Stimulated activated CD8-positive, alpha-beta memory T cell treated with anti-CD3 and anti-CD28 coated beads, Interleukin-2, amount 100 ng/mL, for 1 hour (primary cell): ENCODE measurements at places on chromosomes 12 and 14.

- DNase-seq, result no peak
Observed at GRCh38 chr14:97644365-97644764, 847.2 kb downstream of the VRK1 start.

DNA sequence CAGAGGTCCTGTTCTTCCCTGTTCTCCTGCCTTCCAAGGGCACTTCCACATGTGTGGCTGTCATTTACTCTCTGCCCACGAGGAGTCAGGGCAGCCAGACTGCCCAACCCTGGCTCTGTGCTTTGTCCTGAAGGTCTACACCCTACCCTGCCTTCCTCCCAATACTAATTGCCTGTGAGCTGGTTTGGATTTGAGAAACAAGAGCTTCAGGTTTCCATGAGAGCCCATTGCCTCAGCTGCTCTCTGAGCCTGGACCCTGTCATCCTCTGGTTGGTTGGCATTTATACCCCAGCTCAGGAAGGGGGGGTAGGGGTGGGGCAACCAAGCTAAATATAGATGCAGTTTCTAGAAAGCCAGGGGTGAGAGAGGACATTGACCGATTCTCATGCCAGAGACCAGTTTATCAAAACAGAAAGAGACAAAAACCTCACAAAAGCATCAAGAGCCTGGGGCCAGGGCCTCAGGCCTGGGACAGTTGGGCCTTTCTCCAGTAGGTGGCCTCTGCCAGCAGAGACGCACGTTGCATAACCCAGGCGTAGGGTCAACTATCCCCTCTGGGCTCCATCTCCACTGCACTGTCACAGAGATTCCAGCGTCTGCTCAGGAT is 34.5 kb downstream of the VDR start:
- DNase-seq, result no peak

DNA sequence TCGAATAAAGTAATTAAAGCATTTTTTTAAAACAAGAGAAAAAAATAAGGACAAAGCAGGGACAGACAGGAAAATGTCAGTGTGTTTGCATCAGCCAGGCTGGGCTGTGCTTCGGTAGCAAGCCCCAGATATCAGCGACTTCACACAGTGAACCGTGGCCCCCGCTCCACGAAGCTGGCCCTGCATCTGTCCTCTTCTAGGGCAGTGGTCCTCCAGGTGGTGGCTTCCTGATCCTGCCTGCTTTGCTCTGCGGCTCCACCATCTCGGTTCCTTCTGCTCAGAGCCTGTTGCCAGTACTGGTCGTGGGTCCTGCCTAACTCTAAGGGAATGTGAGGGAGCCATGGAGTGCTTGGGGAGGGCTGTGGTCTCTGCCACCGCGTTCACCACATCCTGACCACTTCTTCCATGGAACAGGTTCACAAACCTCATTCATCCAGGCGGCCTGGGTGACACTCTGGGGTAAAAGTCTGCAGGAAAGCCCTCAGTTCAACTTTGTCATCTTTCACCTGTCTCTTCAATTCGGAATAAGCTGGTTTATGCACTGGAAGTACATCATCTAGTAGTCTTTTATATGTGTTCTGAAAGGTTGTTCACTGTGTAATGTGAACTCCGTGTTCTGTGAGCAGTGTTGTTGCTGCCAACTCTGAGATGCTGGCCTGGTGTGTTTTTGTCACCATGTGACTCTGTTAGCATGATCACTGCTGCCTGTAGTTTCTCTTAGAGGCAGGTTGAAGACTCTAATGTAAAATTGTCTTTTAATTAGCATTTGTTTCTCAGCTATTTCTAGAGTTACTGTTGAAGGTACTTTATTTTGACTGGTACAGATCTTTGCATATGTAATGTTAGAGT is 47.9 kb downstream of the ANKRD9 start:
- DNase-seq, result no peak

DNA sequence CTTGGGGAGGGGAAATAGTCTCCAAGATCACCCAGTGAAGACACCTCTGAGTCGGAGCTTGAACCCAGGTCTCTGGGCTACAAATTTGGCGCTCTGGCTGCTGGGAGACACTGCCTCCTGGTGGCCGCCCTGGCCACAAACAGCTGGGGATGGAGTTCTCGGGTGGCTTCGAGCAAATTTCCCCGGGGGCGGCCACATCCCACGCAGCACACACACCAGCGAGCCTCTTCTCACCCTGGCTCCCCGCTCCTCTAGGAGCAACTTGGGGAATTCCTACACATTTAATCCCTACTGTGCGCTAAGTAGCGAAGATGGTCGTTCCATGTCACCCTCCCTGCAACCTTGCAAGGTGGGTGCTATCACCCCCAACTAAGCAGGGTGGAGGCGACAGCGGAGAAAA is 66.2 kb upstream of the BEGAIN start:
- DNase-seq, result no peak

DNA sequence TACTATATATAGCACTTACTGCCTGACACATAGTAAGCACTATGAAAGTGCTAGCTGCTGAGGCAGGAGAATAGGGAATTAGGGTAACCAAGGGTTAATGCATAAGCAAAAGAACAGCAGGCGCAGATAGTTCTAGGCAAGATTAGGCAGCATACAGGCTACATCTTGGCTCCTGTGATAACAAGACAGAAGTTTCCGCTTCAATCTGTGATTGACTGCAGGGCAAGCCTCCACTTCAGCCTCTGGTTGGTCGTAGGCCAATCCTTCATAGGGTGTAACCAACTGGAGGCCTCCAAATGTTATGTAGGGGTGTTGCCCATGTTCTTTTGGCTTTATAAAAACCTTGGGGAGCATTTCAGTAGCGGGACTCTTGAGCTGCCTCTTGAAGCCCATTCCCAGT is 46.9 kb downstream of the KLHL28 start:
- no peak for DNase-seq

DNA sequence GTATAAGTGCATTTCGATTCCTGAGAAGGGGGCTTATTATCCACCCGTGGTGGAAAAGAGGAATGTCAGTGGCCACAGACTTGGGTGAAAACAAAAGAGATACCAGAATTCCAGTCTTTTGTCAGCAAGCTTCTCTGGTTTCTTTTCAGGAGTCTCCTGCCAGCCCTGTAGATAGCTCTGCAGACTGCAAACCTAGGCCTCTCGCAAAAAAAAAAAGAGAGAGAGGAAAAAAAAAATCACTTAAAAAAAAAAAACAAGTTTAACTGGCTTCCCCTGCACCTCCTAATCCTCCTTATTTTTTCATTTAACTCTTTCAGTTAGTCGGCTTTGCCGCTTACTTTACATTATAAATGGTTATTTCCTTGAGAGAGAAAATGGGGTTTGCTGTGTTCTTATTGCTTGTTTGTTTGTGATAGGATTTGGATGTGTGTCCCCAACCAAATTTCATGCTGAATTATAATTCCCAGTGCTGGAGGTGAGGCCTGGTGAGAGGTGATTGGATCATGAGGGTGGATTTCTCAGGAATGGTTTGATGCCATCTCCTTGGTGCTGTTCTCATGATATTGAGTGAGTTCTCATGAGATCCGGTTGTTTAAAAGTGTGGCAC is 170.0 kb downstream of the BCL11B start:
- no peak for DNase-seq
